ENCODE measurements at places on chromosomes 6 and 20.

DNA sequence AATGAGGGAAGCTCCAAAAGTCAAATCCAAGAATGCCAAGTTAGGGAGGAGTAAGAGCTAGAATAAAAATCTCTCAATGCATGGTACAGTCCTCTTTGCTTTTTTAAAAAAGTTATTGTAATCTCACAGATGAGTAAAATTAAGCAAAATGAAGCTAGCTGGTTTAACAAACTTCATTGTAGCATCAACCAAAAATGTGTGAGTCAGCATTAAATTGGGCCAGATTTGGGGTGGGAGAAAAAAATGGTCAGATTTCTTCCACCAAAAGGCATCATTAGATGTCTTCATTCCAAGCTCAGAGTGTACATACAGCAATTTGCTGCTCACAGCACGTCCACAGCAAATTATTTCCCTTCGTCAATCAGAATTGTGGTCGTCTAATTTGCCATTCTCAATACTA is 441.5 kb upstream of the FLRT3 start:
- H3K36me3 ChIP-seq, result no peaks in the 10 kb centered on the region
- H3K4me1 ChIP-seq, result peaks cover 5% of the 10 kb centered on the region
- no peak for DNase-seq
- H3K4me3 ChIP-seq, result no peak overlapping the region
- H3K27me3 ChIP-seq, result no peaks in the 10 kb centered on the region
- H3K27ac ChIP-seq, result no peak overlapping the region

DNA sequence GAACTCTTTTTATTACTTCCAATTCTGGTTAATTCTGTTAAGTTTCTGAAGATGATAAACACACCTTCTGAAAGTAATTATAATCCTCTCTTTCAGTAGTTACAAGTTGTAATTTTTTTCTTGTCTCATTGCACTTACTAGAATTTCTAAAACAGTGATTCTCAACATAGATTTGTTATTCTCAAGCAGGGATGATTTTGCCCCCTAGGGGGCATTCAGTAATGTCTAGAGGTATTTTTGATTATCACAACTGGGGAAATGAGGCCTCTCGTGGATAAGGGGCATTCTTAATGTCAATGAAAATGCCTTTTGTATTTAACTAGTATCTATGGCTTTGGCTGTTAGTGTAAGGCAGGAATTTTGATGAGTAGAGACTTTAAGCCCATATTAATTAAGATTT is 39.4 kb upstream of the MAFB start:
- H3K36me3 ChIP-seq, result no peaks in the 10 kb centered on the region
- no peak for DNase-seq
- H3K27ac ChIP-seq, result no peak overlapping the region
- no peak overlapping the region for H3K4me3 ChIP-seq
- peaks cover 7% of the 10 kb centered on the region for H3K27me3 ChIP-seq

DNA sequence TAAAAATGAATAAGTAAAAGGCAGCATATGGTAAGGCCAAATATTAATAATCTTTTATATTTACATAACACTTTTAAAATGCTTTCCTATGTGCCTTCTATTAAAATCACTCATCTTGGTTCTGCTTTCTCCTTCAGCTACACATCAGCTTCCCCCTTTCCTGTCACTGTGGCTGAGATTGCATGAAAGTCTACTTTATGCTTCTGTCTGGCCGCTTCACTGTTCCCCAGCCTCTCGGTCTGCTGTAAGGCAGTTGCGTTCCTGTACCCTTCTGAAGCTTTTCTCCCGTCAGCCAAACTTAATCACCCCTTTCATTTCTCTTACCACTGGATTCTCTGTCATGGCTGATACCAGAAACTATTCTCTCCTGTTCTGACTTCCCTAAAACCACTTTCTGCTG is 34.6 kb downstream of the SOX4 start:
- H3K36me3 ChIP-seq, result no peaks in the 10 kb centered on the region
- DNase-seq, result no peak
- no peak overlapping the region for H3K4me3 ChIP-seq
- no peak overlapping the region for H3K27ac ChIP-seq
- no peaks in the 10 kb centered on the region for H3K4me1 ChIP-seq

- no peaks in the 10 kb centered on the region for H3K36me3 ChIP-seq
- H3K4me1 ChIP-seq, result no peaks in the 10 kb centered on the region
- no peak for DNase-seq
- no peaks in the 10 kb centered on the region for H3K27me3 ChIP-seq
Measured at GRCh38 chr6:55776113-55776512, 99.3 kb downstream of the BMP5 start.

Data from upper lobe of right lung (tissue), 1 donor.